ENCODE measurements at places on chromosomes 13 and 19.

DNA sequence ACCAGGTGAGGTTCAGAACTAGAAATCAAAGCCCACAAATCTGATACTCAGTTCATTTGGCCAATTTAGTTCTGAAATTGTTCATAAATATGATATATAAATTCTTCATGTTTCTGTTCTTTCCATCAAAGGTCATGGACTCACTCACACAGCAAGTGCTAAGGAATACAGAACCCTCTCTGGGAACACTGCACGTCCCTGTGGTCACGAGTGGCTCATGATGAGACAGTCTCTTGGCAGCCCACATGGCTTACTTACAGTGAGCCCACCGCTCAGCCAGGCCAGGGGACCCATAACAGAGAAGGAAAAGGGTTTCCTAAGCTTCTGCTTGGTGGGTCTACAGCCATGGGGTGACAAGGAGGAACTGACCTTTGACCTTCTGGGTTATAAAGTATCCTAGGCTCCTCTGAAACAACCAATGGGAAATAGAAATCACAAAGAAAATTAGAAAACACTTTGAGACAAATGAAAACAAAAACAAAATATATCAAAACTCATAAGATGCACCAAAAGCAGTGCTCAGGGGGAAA is 67.4 kb downstream of the CDADC1 start:
- no peak for DNase-seq

DNA sequence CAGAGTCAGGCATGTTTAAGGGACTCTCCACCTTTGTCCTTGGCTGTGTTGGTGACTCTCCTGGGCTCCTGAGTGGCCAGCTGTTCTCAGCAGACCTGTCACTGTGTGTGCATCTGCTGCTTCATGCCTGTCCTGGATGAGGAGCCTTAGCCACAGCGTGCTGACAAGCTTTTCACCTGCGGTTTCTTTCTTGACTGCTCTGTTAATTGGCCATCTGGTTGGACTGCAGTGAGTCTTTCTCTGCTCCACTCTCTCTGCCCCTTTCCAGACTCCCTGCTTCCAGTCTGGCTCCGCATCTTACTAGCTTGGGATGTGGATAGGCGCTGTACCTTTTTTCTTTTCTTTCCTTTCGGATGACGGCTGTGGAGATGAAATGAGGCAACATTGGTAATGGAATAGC is 38.8 kb downstream of the POLR1D start:
- no peak for DNase-seq

- DNase-seq = no peak
Observed at GRCh38 chr19:41912899-41913537, 15.2 kb downstream of the ERFL start.

- no peak for DNase-seq
Observed at GRCh38 chr13:112893570-112894422, 75.2 kb upstream of the MCF2L start.

DNA sequence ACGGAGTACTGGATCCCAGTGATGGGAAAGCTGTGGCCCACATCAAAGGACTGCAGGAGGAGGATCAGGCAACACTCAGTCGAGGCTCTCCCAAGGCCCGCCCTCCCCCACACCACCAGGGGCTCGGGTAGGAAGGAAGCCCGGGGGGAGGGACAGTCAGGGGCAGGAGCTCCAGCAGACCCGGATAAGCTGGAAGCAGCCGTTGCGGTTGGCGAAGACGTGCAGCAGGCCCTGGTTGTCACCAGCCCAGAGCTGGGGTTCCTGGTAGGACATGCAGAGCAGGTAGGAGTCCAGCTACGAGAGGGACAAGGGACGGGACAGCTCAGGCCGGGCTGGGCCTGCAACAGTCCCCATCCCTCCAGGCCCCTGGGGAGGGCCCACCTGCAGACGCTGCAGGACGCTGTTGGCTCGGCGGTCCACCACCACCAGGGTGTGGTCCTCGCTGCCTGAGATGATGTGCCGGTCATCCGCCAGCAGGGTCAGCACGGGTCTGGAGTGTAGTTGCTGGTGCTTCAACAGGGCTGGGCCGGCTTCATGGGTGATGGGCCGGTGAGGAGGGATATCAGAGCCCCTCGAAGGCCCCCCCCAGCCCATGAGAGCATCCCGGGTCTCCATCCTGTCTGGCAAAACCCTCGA is 1.9 kb downstream of the GNG14 start:
- no peak for DNase-seq

- DNase-seq = no peak
Observed at GRCh38 chr13:39847336-39847735, 191.9 kb downstream of the COG6 start.

- no peak for DNase-seq
Observed at GRCh38 chr13:34971473-34971872, 29.4 kb downstream of the NBEA start.

DNA sequence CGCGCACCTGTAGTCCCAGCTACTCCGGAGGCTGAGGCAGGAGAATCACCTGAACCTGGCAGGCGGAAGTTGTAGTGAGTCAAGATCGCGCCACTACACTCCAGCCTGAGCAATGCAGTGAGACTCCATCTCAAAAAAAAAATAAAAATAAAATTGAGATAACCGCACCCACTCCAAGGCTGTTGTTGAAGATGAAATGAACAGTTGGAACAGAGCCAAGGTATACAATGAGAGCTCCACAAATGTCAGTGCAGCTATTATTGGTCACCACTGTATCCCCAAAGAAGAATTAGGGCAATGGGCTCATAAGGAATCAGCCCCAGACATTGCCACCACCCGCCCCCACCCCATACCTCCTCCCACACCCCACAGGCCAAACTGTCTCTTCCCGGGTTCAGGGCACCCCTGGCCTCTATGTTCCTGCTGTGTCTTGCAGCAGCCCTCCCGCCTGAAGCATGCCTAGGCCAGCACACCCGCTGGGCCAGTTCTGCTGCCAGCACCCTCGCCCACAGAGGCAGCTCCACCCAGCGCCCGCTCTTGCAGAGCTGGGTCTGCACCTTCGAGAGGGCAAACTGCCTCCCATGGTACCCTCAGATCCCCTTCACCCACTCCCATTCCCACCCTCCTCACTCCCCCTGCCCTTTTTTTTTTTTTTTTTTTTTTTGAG is 3.5 kb upstream of the S1PR5 start:
- no peak for DNase-seq

GRCh38 chr19:4084547-4084877 is 17.8 kb upstream of the ZBTB7A start:
- DNase-seq = no peak

DNA sequence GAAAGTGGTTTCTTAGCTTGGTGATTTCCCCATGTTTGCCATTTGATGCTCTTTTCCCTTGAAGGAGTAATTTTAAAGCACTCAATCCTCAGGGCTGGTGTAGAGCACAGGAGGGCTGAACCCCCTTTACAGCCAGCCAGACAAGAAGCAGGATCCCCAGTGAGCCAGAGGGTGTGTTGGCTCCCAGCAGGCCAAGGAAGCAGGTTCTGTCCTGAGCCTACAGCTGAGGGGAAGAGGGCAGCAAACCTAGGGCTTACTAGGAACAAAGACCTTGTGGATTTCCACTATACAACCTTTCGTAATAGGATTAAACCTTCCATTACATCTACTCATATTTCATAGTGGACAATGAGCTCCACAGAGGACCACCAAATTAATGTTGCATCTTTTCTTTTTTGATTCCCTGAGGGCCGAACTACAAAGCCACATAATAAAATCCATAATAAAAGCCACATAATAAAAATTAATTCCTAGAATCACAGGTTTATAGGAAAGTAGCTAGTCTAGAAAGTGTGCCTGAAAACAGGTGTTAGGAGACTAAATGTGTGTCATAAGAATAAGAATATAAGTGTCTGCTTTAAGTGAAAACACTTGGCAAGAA is 300.2 kb downstream of the DCLK1 start:
- DNase-seq = no peak

GRCh38 chr19:11982526-11982925 is 17.7 kb downstream of the ZNF763 start:
- DNase-seq = no peak

DNA sequence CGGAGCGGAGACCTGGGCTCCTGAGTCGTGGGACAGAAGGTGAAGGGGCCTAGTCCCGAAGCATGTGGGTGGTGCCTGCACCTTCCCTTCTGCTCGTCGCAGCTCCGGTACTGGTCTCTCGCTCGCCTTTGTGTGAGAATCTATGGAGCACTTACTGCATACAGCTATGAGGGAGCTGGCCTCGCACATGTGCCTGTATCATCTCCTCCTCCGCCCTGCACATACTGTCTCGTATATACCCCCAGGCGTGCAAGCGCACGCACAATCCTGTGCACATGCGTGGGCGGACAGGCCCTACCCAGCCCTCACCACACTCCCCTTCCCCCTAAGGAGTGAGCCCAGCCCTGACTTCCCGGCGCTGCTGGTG is 8.7 kb downstream of the PIK3R2 start:
- DNase-seq = no peak

DNA sequence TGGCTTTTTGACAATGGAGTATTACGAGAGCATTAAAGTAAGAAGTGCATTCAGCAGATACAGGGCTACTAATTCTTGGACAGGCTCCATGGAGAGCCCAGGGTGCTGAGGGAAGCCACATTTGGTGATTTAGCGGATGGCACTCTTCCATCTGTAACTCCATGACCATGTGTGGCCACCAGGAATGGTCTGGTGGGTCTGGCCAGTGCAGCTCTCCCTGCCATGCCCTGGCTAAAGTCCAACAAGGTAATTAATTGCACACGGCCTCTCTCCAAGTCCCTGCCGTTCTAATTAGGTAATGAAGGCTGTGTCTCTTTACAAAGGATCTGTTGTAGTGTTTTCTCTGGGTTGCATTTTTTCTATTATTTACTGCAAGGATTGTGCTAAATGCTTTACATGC is 4.3 kb upstream of the ZFR2 start:
- DNase-seq = no peak

GRCh38 chr19:6229216-6229913 is 50.4 kb downstream of the MLLT1 start:
- DNase-seq = no peak

DNA sequence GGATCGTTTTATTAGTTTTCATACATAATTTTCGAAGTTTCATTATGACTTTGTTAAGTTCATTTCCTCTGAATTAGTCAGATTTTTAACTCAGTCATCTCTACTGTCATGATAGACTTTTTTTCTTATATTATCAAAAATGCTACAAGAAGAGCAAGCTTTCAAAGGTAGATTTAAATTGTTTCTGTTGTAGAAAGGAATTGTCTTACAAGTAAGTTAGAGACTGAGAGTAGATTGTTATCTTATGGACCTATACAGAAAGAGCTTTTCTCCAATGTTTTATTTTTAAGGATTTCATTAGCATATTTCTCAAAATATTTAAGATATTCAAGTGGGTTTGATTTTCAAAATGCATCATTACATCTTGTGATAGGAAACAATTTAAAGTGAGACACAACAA is 2.7 kb downstream of the MAB21L1 start:
- DNase-seq = no peak

- peak; percentile 75 for DNase-seq
Observed at GRCh38 chr19:58181902-58182576, 822 bp upstream of the ZNF274 start.

- no peak for DNase-seq
Observed at GRCh38 chr19:1210227-1210538, 4.6 kb downstream of the STK11 start.

Data from activated CD8-positive, alpha-beta memory T cell treated with anti-CD3 and anti-CD28 coated beads for 24 hours (primary cell).